ENCODE measurements at places on chromosomes 3 and 15.

DNA sequence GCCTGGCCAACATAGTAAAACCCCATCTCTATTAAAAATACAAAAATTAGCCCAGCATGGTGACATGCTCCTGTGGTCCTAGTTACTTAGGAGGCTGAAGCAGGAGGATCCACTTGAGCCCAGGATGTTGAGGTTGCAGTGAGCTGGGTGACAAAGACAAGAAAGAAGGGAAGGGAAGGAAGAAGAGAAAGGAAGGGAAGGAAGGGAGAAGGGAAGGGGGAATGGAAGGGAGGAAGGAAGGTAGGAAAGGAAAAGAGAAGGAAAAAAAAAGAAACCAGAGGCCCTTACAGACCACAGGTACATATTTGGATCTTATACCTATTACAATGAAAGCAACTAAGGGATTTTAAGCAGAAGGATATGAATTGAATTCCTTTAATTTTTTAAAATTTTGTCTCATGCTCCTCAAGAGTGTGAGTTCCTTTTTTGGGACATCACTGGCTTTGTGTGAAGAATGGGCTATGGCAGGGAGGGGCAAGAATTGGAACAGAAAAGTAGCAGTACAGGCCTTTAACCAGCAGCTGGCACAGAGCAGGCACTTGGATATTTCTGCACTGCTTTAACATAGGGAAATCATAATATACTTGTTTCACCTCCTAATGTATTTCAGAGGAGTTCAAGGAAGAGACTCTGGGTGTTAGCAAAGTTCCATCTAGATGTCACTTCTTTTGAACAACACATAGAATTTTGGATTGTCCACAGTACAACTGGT is 7.9 kb downstream of the RAB27A start:
- DNase-seq, result no peak

- DNase-seq, result no peak
These were observed 84.0 kb downstream of the DIPK2A start for GRCh38 chr3:144055604-144056003.

DNA sequence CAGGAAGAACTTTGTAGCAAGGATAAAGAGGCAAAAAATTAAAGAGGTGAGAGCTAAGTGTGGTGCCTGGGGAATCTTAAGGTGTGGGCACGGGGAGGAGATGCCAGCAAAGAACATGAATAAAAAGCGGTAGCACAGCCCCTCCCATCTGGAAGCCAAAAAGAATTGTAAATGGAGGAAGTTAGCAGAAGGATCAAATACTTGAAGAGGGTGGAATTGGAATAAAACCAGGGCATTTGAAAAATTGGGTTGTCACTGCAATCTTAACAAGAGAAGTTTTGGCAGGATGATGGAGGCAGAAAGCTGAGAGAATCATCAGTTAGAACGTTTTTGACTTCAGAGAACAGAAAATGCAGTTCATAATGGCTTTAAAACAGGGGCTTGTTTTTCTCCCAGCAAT is 2.4 kb downstream of the CCR2 start:
- no peak for DNase-seq

DNA sequence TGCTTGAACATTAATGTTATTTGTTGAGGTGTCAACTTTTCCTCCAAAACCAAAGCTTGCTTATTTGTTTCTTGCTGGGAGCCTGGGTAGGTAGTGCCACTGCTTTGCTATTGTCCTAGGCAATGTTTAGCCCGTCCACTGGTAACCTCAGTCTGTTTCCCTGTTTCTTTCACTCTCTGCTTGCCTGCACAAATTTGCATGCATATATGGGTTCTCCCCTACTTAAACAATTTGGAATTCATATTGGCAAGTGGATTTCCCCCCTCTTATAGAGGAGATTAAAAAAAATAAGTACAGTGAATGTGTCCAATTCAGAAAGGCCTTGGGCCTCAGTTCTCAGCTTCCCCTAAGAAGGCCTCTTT is 45.0 kb upstream of the BOC start:
- DNase-seq, result no peak

DNA sequence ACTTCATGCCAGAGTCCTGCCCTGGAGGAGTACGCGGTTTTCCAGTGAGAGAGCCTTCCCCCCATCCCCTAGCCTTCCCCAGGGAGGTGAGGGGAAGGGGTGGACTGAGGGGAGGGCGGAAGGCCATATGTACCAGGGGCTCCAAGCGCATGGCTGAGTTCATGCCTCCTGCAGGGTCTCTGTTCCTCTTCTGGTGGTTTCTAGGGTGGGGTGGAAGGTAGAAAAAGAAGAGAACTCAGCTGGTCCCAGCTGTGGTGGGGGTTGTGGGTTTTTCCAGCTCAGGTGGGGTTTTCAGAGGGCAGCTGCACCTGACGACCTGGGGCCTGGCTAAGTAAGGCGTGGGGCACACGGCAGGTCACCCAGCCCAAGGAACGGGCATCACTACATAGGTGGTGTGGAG is 10.7 kb upstream of the IQSEC1 start:
- DNase-seq, result no peak

- no peak for DNase-seq
These were observed 537.5 kb downstream of the ZPLD1 start for GRCh38 chr3:102972350-102972749.

DNA sequence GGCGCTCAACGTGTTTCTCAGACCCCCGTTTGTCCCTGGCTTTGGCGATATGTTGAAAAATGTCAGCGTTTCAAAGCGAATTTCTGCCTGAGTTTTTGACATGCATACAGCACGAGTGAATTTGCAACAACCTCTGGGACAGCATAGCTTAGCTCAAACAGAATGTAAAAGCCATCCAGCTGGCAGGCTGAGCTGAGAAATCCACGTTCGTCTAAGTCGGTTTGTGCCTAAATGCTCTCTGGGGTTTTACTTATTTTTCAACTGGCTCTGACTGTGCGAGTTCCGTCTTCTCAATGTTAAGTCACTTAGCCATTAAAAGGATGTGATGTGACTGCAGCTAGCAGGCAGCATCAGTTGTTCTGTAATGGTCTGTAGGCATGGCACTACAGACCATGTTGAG is 243.5 kb upstream of the SLCO3A1 start:
- no peak for DNase-seq

Data from cardiac muscle cell (in vitro differentiated cells and primary cell).